ENCODE measurements at places on chromosomes 2 and 18. TPM values are rescaled to one million over a fixed set of nuclear protein-coding genes. Genes with fewer than 3 reads are reported as not detected.

- no peak for DNase-seq
These were observed 23.9 kb downstream of the CFAP65 start for GRCh38 chr2:219017201-219017931.

DNA sequence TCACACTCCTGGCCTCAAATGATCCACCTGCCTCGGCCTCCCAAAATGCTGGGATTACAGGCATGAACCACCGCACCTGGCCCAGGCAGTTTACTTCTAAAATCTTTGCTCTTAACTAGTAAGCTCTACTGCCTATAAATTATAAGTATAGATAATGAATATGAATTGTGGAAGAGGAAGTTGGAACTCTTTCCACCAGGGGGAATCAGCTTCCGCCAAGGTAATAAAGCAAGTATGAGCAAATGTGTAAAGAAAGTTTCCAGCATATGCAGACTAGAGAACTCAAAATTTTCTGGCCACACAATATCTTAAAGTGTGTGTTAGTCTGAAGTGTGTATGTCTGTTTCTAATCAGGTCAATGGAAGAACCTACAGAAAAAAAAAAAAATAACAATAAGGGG is 68.1 kb downstream of the RMDN2 start:
- DNase-seq, result peak; percentile 25

GRCh38 chr2:173690349-173690748 is 274.8 kb downstream of the SP3 start:
- DNase-seq, result no peak

- DNase-seq, result peak; percentile 6
These were observed 1705.5 kb upstream of the PIK3C3 start for GRCh38 chr18:40249390-40250080.

GRCh38 chr2:28622101-28622499 is 126.2 kb downstream of the PLB1 start:
- DNase-seq, result no peak

DNA sequence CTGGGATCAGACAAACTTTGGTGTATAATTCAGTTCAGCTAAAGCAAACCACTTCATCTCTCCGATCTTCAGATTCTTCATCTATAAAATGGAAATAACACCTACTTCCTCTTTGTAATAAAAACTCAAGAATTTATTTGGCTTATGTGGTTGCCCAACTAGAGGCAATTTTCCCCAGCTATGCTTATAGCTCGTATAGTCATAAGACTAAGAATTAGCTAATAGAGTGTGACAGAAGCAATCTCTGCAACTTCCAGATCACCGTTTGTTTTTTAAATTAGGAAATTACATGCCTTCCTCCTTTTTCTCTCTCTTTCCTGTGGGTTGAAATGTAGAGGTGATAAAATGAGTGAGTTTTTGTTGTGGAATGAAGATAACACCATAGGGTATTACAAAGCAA is 35.3 kb upstream of the KCNF1 start:
- no peak for DNase-seq

DNA sequence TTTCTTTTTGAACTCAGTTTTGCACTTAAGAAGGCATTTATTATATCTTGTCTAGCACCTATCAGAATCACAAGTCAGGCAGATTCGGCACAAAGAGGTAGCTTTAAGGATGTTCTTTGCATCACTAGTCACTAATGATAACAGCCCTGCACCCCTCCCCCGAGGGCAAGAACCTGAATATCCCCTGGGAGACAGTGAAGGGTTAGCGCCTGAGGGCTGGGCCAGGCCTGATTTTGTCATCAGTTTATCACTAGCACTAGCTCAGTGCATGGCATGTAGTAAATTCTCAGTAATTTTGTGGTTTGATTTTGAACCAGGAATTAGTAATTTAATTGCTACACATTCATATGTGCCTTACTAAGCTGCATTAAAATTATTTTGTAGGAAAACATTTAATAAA is 23.9 kb upstream of the HS6ST1 start:
- DNase-seq, result no peak

GRCh38 chr2:127911737-127912136 is 26.0 kb upstream of the AMMECR1L start:
- no peak for DNase-seq

DNA sequence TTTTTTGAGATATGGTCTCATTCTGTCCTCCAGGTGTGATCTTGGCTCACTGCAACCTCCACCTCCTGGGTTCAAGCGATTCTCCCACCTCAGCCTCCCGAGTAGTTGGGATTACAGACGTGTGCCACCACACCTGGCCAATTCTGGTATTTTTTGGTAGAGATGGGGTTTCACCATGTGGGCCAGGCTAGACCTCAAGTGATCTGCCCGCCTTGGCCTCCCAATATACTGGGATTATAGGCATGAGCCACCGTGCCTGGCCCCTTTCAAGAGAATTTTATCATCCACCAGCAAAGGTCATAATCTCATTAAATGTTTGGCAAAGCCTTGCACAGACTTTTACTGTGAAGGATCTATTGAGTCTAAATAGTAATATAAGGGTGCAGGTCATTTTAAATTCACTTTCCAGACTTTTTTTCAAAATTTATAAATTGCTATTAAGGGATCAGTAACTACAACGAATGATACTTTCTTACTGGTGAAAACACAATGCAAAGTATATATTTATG is 2.5 kb downstream of the HADHA start:
- no peak for DNase-seq

- DNase-seq, result peak; percentile 76
These were observed 84.3 kb downstream of the MCFD2 start for GRCh38 chr2:46831051-46831868.

DNA sequence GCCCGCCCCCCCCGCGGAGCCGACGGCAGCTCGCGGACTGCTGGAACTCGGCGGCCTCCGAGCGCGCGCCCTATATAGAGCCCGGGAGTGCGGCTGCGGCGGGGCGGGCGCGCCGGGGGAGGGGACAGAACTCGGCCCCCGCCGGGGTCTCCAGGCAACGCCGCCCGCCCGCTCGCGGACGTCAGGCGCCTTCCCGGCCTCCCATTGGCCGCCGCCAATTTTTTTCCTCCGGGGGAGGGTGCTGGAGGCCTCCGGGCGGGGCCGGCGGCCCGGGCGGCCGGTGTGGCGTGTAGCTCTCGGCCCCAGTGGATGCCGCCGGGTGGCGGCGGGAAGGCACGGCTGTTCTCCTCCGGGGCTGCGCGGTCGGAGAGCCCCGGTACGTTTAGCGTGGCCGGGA is at the start of gene ZFP36L2:
TSS of gene ZFP36L2 (minus strand) at position 49 of the 397 bp plus-strand sequence. CDS start 291 bp downstream, outside the sequence.
- peak; percentile 93 for DNase-seq

GRCh38 chr2:38218995-38219394 is 143.0 kb upstream of the CYP1B1 start:
- no peak for DNase-seq

DNA sequence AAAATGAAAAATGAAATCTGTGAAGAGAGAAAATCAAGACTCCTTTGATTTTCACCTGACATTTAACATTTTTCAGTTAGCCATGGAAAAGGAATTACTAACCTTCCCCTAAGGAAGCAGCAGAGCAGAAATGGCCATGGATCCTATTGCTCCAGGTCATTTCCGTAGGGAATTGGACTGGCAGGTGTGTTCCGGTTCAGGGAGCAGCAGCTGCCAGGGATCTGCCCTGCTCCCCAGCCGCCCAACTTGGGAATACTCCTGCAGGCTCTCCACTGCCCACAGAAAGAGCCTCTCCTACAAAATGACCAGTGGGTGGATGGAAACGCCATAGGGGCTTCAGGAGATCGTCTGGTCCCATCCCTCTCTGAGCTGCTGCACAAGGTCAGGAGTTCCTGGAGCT is 86.0 kb upstream of the MAPK4 start:
- DNase-seq, result no peak

GRCh38 chr2:37568565-37568964 is 102.9 kb downstream of the CDC42EP3 start:
- no peak for DNase-seq

GRCh38 chr2:72993147-72993932 is 76.0 kb downstream of the EMX1 start:
- peak; percentile 13 for DNase-seq

GRCh38 chr2:168348076-168348475 is 100.7 kb upstream of the STK39 start:
- peak; percentile 24 for DNase-seq

DNA sequence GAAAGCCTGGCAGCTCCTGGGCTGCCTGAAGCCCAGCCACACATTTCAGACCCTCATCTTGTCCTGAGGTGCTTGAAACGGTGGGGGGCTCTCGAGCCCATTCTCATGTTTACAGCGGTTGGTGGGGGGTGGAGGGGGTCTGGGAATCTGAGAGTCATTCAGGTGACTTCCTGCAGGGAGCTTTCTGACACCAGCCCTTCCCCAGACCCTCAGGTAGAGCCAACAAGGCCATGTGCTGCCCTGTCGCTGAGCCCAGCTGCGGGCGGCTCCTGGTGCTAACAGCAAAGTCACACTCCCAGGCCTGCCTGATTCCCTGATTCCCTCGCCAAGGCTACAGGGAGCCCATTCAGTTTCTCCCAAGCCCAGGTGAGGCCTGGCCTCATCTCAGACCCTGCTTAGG is 324.9 kb upstream of the MEX3C start:
- DNase-seq, result no peak

DNA sequence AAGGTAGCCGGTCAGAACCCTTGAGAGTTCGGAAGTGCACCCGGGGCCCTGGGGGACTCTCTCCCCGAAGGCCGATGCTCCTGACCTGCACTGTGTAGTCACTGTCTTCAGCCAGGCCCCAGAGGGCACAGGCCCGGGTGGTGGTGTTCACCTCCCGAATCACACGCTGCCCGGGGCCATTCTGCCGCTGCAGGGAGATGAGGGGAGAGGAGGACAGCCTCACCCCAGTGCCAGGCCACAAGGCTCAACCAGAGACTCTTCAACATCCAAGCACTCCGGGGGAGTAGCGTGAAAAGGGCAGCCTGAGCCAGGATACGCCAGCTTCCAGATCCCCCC is 1.1 kb downstream of the FNDC4 start:
- no peak for DNase-seq

GRCh38 chr18:35646449-35646848 is 64.9 kb downstream of the GALNT1 start:
- DNase-seq, result no peak

Gene IL36B
- polyA plus RNA-seq, result not detected

Gene KCNG2
- polyA plus RNA-seq, result not detected

Gene ITGAV
- polyA plus RNA-seq, result 51.4 TPM

Gene PLEKHH2
- 3.3 TPM for polyA plus RNA-seq

Gene RBKS
- 1.1 TPM for polyA plus RNA-seq

Gene SPEG
- polyA plus RNA-seq, result 109 TPM

Gene MTLN
- 20.7 TPM for polyA plus RNA-seq
